ENCODE measurements at places on chromosomes 6 and 20. TPM values are rescaled to one million over a fixed set of nuclear protein-coding genes. Genes with fewer than 3 reads are reported as not detected.

The TSBP1 gene
- not detected for total RNA-seq

The MPC1 gene
- total RNA-seq = 139 TPM

The SIRPD gene
- not detected for total RNA-seq

The RPS21 gene
- total RNA-seq = 1,171 TPM

The C20orf141 gene
- total RNA-seq = not detected

- DNase-seq = peak; percentile 32
Measured at GRCh38 chr6:116572162-116572561, 858 bp downstream of the RWDD1 start.

DNA sequence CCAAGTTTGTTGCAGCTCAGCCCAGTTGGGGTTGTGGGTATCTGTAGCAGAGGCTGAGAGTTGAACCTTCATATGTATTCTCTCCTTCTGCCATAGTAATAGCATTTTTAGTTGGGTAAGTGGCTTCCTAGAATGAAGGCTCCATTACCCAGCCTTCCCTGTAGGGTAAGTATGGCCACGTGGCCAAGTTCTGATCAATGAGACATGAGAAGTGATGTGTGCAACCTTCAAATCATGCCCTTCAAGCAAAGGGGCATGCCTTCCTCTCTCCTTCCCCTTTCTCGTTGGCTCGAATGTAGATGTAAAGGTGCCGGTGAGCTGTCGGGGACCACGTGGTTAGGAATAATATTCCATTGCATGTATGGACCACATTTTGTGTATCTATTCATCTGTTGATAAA is 12.7 kb upstream of the TRAF3IP2 start:
- no peak for DNase-seq

- DNase-seq = no peak
Measured at GRCh38 chr6:8229915-8230756, 127.8 kb upstream of the EEF1E1 start.
